Heart left ventricle (tissue), 16 donors: ENCODE measurements at places on chromosomes 16 and 17. TPM values are rescaled to one million over a fixed set of nuclear protein-coding genes. Genes with fewer than 3 reads are reported as not detected.

- DNase-seq = no peak
Observed at GRCh38 chr16:6910301-6910700, 422.3 kb upstream of the RBFOX1 start.

DNA sequence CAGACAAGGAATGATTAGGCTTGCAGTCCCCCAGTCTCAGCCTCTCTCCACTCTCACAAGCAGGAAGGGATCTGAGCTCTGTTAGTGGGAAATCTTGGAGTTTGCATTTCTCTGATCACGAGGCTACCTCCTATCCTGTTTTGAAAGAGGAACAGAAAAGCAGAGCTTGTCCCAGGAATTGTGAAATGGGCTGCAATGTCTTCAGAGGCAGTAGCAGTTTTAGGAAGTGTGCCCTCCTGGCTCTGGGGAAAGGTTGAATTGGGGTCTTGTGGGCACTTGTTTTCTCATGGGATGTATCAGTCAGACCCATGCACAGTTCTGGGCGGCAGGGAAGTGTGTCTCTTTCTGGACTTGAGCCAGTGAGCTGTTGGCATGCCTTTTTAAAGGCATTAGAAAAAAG lies 22.8 kb downstream of the NUP85 start:
- DNase-seq = no peak

The KRT39 gene
- polyA plus RNA-seq = not detected

The ZFPM1 gene
- 1.6 TPM for polyA plus RNA-seq

The TMEM114 gene
- polyA plus RNA-seq = not detected

The PRAC1 gene
- polyA plus RNA-seq = not detected
